ENCODE measurements at places on chromosomes 2 and 18.
A peak's percentile ranks its signal among the peaks of the same experiment; 100 is the strongest.

GRCh38 chr2:39119732-39120520 is 925 bp downstream of the SOS1 start:
- peak; percentile 52 for DNase-seq

- no peak for DNase-seq
These were observed 42.9 kb upstream of the EML6 start for GRCh38 chr2:54680397-54681041.

DNA sequence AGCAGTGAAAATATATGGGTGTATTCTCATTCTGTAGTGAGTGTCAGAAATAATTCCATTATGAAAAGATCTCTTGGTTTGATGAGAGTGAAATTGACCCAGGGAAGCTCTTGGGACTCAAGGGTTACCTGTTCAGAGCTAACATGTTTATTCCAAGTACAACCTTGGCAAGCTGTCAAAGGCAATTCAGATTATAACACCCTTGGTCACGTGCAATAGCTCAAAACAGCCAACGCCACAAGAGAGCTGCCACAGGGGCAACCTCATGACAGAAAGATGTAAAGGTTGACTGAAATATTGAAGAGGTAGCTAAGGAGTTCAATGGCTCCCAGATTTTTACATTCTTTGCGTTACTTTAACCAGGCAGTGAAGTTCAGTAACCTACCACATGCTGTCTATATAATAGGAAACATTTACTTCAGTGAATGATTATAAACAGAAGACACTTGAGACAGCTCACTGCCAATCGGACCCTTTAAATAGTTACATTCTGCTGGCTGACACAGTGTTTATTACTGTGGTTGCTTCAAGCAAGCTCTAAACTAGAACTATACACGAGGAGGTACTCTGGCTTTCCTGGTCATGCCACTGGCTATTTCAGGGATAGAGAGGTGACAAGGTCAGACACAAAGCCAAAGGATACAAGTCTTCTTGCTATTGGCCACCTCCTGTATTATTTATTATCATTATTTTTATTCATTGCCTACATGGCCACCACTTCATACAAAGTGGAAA is 187.3 kb downstream of the PID1 start:
- DNase-seq = no peak

- no peak for DNase-seq
These were observed 117.5 kb upstream of the NCKAP5 start for GRCh38 chr2:133685636-133686215.

GRCh38 chr2:77873506-77873905 is 351.3 kb upstream of the LRRTM4 start:
- no peak for DNase-seq

GRCh38 chr2:19648583-19648982 is 253.2 kb downstream of the TTC32 start:
- DNase-seq = no peak

GRCh38 chr18:39389800-39390379 is 1824.3 kb upstream of the CELF4 start:
- no peak for DNase-seq

DNA sequence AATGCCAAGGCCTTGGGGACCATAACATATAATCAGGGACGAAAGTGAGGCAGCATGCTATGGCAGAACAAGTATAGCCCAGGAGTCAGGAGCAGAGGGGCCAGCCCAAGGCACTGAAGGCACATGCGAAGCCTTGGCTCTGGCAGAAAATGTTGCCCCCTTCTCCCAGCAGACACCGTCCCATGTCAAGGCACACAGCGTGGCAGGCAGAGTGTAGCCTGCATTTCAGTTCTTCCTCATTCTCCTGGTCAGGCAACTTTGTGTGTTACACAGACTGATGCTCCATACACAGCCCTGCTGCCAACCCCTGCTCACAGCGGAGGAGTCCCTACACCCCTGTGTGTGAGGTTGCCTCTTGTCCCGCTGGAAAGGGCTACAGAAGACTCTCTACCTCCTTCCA is 480.8 kb downstream of the BCL11A start:
- DNase-seq = no peak

DNA sequence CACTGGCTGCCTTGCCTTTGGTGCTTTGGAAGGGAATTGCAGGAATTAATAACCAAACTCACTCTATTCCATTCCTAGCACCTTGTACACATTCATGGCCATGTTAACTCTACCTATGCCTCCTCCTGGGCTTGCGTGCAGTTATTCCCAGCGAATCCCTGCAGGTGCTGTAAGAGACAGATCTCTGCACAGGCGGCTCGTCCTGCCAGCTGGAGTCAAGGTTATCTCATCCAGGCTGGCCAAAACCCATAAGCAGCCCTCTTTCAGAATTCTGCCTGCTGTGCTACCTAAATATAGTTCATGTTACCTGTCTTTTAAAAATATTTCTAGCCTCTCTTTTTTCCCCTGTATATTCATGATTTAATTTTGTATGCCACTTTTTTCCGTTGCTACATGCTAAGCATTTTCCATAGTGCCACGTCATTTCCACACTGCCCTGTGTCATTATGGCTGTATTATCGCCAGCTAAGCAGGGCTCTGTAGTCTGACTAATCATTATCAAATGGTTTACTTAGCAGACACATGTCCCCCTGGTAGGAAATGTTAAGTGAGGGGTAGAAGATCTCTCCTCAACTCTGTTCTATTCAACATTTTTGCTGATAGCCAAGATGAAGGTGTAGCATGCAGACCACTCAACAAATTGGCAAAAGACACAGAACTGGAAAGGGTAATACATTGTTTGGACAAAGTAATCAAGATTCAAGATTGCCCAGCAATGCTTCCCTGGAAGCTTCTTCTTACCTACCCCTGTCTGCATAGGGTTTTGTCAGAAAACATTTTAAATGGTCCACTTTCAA is 79.7 kb upstream of the TAF1B start:
- no peak for DNase-seq

Measured in activated T-cell treated with anti-CD3 and anti-CD28 coated beads for 1 hour (primary cell).